ENCODE measurements at places on chromosomes 2 and 18.
A peak's percentile ranks its signal among the peaks of the same experiment; 100 is the strongest.

DNA sequence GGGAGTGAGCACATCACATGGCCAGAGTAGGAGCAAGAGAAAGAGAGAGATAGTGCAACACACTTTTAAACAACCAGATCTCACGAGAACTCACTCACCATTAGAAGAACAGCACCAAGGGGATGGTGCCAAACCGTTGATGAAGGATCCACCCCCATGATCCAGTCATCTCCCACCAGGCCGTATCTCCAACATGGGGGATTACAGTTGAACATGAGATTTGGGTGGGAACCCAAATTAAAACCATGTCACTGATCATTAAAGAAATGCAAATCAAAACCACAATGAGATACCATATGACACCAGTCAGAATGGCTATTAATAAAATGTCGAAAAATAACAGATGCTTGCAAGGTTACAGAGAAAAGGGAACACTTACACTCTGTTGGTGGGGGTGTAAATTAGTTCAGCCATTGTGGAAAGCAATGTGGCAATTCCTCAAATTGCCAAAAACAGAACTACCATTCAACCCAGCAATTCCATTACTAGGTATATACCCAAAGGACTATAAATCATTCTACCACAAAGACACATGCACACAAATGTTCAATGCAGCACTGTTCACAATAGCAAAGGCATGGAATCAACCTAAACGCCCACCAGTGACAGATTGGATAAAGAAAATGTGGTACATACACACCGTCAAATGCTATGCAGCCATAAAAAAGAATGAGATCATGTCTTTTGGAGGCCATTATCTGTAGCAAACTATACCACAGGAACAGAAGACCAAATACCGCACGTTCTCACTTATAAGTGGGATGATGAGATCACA lies 137.1 kb downstream of the COL6A3 start:
- no peak for DNase-seq

- no peak for DNase-seq
Measured at GRCh38 chr2:164589522-164589921, 31.8 kb downstream of the GRB14 start.

DNA sequence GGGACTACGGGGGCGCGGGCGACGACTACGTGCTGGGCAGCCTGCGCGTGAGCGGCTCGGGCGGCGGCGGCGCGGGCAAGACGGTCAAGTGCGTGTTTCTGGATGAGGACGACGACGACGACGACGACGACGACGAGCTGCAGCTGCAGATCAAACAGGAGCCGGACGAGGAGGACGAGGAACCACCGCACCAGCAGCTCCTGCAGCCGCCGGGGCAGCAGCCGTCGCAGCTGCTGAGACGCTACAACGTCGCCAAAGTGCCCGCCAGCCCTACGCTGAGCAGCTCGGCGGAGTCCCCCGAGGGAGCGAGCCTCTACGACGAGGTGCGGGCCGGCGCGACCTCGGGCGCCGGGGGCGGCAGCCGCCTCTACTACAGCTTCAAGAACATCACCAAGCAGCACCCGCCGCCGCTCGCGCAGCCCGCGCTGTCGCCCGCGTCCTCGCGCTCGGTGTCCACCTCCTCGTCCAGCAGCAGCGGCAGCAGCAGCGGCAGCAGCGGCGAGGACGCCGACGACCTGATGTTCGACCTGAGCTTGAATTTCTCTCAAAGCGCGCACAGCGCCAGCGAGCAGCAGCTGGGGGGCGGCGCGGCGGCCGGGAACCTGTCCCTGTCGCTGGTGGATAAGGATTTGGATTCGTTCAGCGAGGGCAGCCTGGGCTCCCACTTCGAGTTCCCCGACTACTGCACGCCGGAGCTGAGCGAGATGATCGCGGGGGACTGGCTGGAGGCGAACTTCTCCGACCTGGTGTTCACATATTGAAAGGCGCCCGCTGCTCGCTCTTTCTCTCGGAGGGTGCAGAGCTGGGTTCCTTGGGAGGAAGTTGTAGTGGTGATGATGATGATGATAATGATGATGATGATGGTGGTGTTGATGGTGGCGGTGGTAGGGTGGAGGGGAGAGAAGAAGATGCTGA lies 1.4 kb downstream of the SOX11 start:
- DNase-seq, result peak; percentile 22

DNA sequence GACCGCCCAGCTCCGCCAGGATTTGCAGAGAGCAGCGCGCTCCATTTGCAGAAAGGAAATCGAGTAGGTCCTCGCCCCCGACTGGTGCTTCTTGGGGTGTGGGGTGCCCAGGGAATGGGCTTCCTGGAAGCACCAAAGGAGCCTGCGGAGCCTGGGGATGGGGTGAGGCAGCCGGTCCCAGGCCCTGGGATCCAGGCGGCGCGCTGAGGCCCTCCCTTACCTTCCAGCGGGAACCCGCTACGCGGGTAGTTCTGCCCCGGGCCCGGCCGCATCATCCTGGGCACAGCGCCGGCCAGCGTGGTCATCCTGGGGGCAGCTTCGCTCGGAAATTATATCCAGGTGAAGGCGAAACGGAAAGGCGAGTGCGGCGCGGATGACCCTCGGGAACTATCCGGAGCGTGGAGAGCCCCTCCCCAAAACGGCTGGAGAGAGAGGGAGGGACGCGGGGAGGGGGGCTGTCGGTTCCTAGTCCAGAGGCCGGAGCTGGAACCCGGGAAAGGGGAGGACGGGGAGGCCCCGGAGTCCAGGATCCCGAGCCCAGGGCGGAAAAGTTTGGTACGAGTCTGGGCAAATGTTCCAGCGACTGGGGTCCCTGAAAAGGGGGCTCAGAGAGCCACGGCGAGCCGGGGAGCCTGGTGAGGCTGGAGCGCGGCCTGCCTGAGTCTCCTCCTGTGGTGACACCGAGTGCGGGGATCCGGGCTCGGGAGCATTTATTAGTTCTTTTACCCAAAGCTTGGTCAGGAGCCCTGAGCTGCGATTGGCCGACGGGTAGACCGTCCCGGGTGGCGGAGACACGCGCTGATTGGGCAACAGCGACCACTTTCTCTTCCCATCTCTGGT lies at the start of gene PAX3:
Gene PAX3 (minus strand): TSS at position 688 of the 840 bp plus-strand sequence. CDS start 383 bp downstream, at position 305.
- peak; percentile 68 for DNase-seq

- peak; percentile 74 for DNase-seq
Measured at GRCh38 chr2:175282300-175282699, 100.8 kb upstream of the ATP5MC3 start.

DNA sequence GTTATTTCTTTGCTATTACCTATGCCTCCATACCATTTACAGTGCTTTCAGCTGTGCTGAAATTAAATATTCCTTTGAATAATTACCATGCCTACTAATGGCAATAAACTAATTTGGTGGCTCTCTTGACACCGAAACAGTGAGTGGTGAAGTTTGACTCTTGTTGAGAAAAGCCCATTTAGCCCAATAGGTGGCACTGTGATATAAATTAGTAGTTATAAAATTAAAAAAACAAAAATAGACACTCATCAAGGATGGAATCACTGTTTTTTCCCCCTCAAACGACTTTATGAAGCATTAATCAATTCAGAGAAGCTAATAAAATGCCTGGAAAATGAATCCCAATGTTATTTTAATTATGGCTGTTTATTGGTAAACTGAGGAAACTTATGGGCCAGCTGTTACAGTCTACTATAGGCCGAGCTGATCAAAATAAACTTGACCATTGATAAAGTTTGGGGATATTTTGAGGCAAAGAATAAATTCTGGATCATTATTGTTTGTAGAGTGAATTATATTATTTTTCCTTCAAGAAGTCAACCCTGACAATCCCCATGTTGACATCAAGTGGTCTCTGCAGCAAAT lies 339.6 kb downstream of the TRIB2 start:
- peak; percentile 23 for DNase-seq

- no peak for DNase-seq
Measured at GRCh38 chr2:188765522-188766470, 208.4 kb upstream of the COL3A1 start.

- no peak for DNase-seq
Measured at GRCh38 chr18:69617888-69618287, 217.2 kb downstream of the DOK6 start.

DNA sequence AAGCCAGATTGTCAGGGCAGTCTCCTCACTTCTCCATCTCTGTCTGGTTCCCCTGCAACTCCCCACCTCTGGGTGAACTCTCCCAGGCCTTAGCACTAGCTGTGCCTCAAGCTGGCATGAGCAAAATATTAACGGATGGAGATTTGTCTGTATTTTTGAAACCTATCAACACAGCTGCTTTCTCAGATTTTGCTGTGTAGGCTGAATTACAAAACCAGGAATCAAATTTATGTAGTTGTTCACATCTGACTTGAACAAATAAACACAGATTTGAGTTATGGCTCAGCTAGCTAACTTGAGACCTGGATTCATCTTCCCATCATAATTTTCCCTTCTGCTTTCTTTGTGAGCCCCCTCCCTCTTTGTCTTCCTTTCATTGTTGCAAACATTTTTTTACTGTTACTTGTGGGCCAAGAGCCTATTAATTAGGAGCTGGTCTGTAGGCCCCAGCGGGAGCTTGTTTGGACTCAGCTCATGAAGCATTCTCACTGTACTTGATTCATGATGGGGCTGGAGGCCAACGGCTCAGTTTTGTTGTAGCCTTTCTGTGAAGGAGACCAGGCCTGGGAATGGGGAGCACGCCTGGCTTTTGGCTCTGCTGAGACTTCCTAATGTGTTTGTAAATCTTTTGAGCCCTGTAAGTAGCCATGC lies 164.1 kb upstream of the GATA6 start:
- DNase-seq, result no peak

Data from NCI-H1694 (cell line).